NCI-H1105 treated with DMSO at 0.1 percent for 48 hours (cell line): ENCODE measurements at places on chromosomes 2 and 18.

GRCh38 chr2:149625671-149626070 lies 38.1 kb upstream of the MMADHC start:
- DNase-seq: no peak

DNA sequence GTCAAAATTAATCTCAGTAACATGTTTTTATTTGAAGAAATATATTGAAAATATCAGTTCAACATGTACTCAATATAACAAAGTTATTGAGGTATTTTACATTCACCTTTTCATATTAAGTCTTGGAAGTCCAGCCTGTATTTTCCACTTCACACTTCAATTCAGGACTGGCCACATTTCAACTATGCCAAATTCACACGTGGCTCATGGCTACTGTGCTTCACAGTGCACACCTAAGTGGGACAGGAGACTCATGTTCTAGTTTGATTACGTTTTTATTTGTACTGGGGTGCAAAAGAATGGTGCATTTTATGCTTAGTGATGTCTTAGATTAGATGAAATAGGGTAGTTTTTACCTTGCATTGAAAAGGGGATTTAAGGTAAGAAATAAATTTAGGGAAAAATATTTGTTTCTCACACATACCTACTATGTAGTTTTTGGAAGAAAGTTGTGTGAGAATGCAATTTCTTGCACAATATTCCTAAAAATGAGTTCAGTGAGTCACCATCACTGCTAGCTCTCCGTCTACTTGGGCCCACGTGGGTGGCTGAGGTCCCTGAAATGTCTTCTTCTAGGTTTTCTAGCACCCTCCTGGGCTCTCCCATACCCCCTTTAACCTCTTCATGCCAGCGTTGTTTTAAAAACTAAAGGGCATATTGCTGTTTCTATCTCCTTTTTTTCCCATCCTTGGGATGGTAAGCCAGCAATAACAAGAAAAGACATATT lies 87.0 kb downstream of the ST6GAL2 start:
- DNase-seq: no peak

DNA sequence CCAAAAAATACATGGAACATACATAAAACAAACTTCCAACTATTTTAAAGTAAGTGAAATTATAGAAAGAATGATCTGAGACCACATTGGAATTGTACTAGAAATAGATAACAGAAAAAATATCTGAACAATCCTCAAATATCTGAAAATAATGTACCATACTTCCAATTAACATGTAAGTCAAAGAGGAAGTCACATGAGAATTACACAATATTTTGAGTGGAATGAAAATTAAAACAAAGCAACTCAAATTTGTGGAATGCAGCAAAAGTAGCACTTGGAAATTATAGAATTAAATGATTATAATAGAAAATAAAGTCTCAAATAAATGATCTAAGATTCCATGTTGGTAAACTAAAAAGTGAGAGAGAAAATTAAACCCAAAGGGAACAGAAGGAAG lies 38.3 kb upstream of the CTIF start:
- no peak for DNase-seq

DNA sequence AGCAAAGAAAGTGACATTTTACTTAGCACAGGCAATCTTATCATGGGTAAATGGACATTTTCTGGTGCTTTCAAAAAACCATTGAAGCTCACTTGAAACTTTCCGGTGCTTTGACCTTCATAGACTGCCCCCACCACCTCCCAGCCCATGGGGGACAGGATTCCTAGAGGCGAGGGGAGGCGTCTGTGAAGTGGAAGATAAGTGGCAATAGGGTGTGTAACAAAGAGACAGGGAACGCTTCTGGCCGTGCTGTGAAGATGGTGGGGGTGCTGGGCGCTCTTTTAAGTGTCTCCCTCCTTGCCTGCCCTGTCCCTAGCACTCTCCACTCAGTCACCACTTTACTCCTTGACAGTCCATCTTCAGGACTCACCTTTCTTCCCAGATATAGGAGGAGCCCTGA lies 23.4 kb upstream of the GMPPA start:
- no peak for DNase-seq

- peak; percentile 66 for DNase-seq
Observed at GRCh38 chr2:111946294-111947114, 48.1 kb downstream of the MERTK start.

DNA sequence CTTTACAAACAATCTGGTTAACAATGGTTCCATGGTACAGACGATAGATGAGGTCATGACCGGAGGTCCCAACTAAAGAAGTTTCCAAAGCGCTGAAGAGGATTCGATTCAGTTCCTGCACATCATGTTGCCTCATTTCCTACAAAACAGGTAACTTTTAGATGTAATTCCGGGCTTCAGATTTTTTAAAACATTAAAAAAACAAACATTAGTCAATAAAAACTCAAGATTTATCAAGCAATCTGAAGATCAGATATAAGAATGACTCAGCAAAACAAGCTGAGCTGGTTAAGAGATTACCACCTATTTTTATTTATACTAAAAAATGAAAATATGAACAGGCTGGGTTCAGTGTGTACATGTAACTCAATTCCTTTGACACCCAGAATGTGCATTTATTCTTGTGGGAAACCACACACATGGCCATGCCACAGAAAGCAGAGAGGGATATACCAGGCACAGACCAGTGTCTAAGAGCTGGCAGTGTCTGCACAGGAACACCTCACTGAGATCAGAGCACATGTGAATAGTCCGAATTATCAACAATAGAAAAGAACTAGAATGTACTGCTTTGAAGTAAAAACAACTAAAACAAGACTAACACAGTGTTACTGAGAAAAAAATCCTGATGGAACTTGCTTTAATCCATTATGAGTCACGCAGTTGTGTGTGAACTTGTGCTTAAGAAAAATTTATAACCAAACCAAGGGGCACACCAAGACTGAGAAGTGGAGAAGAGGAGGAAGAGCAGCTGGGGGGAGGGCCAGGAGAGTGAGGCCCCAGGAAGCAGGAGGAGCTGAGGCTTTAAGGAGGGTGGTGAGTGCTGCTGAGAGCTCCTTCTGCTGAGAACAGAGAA lies 9.5 kb downstream of the USP40 start:
- no peak for DNase-seq

- no peak for DNase-seq
Observed at GRCh38 chr2:133836691-133837345, 268.6 kb upstream of the NCKAP5 start.

GRCh38 chr2:113219525-113219888 lies 45.7 kb downstream of the PSD4 start:
- DNase-seq: no peak

- DNase-seq: no peak
Observed at GRCh38 chr2:217077831-217078407, 218.1 kb upstream of the TNP1 start.

- DNase-seq: peak; percentile 37
Observed at GRCh38 chr2:84386336-84387040, 72.6 kb downstream of the SUCLG1 start.

GRCh38 chr18:77054606-77055428 lies 77.8 kb downstream of the MBP start:
- no peak for DNase-seq

DNA sequence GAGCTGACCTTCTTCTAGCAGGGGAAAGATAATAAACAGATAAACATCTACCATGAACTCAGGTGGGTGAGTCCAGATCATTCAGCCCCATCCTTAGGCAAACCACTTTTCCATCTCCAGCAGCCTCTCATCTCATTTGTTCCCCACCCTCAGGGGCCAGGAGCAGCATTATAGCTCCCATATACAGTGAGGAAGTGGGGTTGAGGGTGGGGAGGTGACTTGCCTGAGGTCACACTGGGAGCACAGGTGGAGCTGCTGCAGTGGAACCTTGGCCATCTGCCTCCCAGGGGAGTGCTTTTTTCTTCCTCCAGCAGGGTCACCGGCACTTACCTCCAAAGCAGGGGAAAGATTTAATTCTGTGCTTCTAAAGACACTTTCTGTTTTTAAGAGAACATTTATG lies 212.5 kb upstream of the SMAD2 start:
- DNase-seq: no peak

DNA sequence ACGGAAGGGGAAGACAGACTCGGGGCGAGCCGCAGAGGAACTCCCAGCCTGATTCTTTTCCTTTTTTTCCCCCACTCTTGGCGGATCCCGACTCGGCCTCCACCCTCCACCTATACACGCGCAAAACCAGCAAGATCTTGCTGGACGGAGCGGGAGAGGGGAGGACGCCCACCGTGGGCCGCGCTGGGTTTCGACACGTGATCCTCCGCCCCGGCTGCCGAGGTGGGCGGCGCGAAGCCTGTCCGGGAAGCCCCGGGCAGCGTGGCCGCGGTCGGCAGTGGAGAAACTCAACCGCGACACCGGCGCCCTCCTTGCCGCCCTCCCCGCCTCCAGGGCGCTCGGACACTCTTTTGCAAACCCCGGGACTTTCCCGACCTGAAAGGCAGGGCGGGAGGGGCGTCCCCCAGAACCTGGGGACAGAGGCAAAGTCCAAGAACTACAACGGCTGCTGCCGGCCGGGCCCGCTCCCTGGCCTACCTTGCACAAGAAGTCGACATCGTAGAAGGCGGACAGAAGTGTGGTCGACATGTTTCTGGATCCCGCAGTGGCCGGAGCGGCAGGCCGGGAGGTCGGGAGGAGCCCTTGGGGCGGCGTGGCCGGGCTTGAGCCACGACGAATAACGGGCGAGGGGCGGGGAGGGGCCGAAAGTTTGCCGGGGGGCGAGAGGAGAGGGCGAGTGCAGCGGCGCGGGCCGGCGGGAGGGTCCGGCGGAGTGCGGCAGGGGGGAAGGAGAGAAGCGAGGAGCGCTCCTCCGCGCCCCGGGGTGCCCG lies 433 bp downstream of the ZFP36L2 start:
- peak; percentile 51 for DNase-seq

- no peak for DNase-seq
Observed at GRCh38 chr18:55370936-55371335, 217.1 kb downstream of the TCF4 start.

DNA sequence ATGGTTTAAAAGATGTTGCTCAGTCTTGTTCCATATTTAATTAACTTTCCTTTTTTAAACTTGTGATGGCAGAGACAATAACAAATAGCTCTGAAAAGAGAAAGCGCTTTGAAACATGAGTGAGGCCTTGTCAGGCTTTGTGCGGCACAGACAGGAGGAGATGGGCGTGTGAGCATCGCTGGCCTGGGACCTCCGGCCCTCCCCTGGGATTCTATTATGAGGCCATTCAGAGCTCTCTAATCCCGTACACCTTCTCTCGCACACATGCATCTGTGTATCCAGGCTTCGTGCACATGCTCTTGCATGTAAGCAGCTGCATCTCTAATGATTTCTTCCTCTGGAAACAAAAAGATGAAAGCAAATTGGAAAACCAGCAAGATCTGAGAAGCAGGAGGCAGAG lies 313.7 kb downstream of the ZNF521 start:
- peak; percentile 41 for DNase-seq

GRCh38 chr2:158810731-158811460 lies 15.8 kb downstream of the DAPL1 start:
- DNase-seq: no peak

- DNase-seq: no peak
Observed at GRCh38 chr2:139079311-139079710, 299.1 kb upstream of the NXPH2 start.

DNA sequence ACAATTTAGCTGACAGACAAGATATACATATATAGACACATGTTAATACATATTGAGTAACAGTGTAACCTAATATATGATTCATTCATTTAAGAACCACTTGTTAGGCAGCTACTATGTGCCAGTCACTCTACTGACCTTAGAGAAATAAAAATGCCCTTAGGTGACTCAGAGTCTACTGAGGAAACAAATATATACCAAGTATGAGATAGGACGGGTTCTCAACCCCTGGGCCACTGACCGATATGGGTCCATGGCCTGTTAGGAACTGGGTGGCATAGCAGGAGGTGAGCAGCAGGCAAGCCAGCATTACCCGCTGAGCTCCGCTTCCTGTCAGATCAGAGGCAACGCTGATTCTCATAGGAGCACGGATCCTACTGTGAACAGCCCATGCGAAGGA lies 14.8 kb downstream of the STRN start:
- no peak for DNase-seq

GRCh38 chr2:61857224-61857623 lies 3.4 kb upstream of the FAM161A start:
- no peak for DNase-seq

DNA sequence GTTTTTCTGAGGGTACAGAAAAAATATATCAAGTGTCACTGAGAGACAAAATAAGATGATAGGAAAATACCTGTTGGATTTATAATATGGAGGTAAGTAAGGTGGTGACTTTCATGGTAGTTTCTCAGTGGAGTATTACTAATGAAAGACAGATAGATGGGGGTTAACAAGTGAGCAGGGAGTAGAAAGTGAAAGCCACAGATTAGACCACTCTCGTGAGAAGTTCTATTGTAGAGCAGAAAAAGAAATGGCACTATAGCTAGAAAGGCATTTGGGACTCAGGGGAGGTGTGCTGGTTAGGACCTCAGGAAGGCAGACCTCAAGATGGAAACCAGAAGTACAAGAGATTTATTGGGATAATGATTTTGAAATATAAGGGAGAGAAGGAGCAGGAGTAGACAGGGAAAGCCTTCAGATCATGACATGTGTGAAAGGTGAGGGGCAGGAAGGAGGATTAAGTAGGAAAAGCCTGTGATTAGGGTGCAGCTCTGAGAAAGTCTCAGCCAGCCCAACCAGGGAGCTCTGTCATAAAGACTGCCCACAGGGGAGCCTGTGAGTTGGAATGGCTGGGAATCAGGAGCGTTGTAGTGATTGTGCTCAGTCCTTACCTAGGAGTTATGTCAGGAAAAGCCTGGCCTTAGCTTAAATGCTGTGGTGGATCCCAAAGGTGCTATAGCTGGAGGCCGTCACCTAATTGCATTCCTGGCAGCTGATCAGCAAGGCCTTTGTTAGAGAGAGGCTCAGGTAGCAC lies 198.1 kb downstream of the IKZF2 start:
- DNase-seq: no peak

- no peak for DNase-seq
Observed at GRCh38 chr2:383178-383577, 95.3 kb upstream of the ALKAL2 start.

- peak; percentile 68 for DNase-seq
Observed at GRCh38 chr2:210617732-210618330, 61.4 kb downstream of the CPS1 start.

GRCh38 chr2:133682347-133682746 lies 114.1 kb upstream of the NCKAP5 start:
- DNase-seq: peak; percentile 6

GRCh38 chr18:5410582-5410981 lies 115.1 kb upstream of the ZBTB14 start:
- DNase-seq: no peak
